ENCODE measurements at places on chromosomes 3 and 15. TPM values are rescaled to one million over a fixed set of nuclear protein-coding genes. Genes with fewer than 3 reads are reported as not detected.

DNA sequence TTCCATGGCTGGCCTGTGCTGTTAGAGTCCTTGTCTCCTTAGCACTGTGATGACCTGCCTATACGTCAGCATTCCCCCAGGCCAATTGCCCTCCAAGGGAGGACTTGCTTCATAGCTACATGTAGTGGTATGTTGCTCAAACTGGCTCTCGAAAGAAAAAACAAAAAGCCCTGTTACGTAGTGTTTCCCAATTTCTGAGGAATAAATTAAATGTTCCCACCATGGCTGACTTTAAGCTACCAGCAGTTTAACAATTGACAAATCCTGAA, 54.6 kb downstream of the WNT7A start:
- no peak for DNase-seq

DNA sequence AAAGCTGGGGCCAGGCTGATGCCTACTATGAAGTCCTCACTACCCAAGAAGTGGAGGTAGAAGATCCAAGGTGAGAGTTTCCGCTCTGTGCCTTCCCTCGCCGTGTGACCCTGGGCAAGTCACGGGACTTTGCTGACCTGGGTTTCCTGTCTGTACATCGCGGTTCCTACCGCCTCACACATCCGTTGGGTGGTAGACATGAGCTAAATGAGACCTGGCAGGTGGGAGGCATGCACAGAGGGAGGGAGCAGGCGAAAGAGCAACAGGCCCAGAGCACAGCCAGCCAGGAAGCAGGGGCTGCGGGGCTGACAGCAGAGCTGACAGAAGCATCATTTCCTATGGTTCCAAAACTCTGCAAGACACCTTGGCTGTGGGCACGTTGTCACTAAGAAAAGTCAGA, 157.3 kb upstream of the BHLHE40 start:
- DNase-seq, result no peak

ZDHHC23 gene
- total RNA-seq, result 0.74 TPM

DNA sequence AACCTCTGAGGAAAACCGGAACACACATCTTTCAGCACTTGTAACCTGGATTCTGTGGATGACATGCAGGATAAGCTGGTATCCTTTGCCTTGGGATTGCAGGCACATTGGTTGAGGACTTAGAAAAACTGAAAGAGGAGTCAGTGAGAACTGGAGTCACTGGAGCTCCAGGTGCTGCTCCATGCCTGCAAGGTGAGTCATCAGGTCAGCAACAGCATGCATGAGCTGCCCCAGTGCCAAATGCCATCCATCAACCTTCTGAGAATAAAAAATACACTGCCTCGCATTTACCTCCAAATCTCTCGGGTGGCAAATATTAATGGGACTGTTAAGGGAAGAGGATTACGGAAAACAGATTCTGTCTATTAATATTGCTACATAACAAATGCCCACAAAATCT, 729.1 kb downstream of the NTRK3 start:
- DNase-seq, result no peak

OSBPL10 gene
- total RNA-seq, result 1.1 TPM

ADCY5 gene
- 0.21 TPM for total RNA-seq

DNA sequence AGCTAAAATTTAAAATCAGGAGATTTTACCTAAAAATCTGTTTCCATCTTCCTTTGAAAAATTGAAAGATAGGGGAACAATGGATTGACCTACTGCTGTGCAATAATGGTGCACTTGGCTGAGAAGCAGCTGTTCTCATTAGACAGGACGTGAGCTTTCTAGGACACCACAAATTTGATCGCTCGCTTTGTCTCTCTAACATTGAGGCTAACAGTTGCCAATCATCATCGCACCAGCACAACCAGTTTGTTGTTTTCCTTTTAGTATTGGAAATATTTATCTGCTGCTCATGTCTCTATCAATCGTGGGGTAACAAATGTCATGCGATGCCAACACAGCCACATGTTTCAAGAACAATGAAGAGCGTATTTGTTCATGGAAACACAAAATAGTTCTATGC, 228.8 kb upstream of the P2RY1 start:
- DNase-seq, result no peak

- no peak for DNase-seq
Measured at GRCh38 chr3:97932387-97932801, 39.8 kb downstream of the RIOX2 start.

GRK7 gene
- total RNA-seq, result not detected

DNA sequence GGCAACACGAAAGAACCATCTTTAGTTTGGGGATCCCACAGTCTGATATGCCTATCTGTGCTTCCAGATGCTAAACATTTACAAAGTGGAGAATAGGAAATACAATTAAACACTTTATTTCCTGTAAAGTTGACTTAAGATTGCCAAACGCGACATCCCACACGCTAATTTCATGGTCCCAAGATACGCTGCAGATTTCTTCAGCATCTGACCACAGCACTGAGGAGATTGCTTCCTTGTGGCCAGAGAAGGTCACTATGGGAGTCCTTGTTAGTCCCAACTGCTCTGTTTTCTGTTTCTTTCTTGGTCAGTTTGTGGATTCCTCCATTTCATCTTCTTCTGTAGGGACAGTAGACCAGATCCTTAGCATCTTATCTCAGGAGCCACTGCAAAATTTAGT, 43.3 kb downstream of the ASB7 start:
- DNase-seq, result no peak

- DNase-seq, result no peak
Measured at GRCh38 chr3:9778143-9779074, 8.7 kb upstream of the CAMK1 start.

DNA sequence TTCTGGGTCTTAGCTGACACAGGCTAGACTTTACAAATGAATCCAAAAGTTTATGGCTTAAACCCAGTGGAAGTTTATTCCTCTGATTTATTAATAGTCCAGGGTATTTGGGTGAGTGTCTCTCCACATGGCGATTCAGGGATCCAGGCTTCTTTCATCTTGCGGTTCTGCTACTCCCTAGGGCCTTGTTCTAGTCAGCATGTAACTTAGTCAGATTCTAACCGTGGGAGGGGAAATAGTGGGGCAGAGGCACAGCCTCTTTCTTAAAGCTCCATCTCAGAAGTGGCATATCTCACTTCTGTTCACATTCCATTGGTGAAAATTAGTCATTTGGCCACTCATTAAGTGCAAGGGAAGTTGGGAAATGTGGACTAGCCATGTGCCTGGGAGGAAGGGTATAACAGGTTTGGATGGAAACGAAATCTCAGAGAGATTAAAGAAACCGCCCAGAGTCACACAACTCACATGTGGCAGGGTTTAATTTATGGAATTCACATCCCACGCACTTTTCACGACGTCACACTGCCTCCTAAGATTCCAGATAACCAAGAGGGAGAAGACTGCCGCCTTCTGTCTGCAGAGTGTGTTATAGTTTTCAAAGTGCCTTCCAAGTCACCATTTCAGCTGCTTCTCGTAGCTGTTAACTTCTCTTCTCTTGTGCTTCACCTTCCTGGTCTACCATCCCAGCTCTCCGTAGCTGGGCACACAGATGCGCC, 11.4 kb upstream of the RASGRF1 start:
- peak; percentile 58 for DNase-seq

DNA sequence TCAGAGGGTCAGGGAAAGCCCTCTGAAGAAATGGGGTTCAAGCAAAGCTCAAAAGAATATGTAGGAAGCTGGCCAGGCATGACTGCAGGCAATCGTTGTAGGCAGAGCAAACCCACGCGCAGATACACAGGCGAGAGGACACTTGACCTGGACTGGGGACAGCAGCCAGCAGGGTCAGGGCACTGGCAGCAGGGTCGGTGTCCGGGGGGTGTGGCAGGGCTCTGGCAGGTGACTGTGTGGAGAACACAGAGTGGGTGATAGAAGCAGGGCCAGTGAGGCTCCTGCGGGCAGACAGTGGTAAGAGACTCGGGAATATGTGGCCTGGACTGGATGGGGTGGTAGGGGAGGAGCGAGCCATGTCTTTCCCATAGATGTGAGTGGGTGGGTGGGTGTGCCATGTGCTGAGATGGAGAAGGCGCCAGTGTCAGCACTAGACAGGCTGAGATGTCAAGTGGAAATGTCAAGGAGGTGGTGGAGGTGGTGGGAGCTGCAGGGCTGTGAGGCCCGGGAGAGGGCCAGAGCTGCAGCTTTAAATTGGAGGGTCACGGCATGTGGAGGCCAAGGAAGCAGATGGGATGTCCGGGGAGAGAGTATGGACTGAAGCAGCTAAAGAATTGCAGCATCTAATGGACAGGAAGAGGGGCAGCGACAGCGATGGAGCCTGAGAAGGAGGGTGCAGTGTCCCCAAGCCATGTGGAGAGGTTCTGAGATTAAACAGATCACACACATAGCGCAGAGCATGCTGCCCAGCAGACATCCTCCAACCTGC, 13.4 kb downstream of the TMEM43 start:
- no peak for DNase-seq

DNA sequence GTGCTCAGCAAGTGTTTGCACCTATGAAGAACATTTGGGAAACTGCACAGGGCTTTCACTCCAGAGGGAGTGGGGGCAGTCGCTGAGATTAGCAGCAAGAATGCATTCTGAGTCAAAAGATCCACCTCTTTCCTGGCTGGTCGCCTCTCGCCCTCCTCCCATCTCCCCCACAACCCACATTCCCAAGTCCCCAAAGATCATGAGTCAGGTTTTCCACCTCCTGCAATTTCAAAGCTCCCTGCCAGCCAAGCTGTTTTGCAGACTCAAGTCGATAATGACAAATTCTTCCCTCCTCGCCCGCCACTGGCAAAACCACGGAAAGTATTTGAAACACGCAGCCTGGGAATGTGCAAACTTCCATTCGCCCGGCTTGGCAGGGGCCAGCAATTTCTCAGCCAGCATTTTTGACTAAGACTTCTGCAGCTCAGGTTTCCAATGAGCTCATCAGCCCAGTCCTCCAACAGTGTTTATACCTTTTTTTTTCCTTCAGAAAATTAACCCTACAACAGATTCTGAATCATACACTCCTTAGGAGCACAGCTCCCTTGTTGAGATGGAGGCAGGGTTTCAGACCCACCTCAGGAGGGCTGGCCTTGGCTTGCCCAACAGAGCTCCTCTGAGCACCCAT, 181.4 kb downstream of the SMAD6 start:
- DNase-seq, result peak; percentile 90

- DNase-seq, result no peak
Measured at GRCh38 chr3:22947851-22948250, 255.3 kb upstream of the UBE2E2 start.

DNA sequence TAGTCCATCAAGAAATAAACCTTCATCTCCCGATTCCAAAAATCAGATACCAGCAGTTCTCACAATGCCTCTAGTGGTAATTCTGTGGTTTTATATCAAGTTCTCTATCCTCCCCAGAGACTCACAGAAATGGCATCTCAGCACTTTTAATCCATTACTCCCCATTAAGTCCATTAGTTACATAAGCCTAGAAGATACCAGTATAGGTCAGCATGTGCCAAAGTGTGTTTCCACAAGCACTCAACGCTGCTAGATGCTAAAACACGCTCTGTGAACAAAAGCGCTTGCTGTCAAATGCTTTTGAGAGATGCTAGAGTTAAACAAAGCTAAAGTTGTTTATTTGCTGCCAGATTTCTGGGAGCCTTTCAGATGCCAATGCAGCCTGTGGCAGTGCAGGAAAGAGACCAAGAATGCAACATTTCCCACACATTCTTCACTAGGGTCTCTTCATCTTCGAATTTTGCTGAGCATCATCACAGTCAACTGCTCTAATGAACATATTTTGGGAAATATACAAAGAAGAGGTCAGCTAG, 918.8 kb upstream of the CFAP20DC start:
- peak; percentile 0 for DNase-seq

- no peak for DNase-seq
Measured at GRCh38 chr3:178960181-178960580, 111.4 kb downstream of the ZMAT3 start.

- peak; percentile 81 for DNase-seq
Measured at GRCh38 chr3:47961815-47962606, 54.2 kb downstream of the MAP4 start.

ILDR1 gene
- not detected for total RNA-seq

ITIH3 gene
- not detected for total RNA-seq

P2RY13 gene
- not detected for total RNA-seq

BCL2A1 gene
- not detected for total RNA-seq

GRCh38 chr3:138468451-138468850, 34.0 kb downstream of the ESYT3 start:
- DNase-seq, result no peak

DNA sequence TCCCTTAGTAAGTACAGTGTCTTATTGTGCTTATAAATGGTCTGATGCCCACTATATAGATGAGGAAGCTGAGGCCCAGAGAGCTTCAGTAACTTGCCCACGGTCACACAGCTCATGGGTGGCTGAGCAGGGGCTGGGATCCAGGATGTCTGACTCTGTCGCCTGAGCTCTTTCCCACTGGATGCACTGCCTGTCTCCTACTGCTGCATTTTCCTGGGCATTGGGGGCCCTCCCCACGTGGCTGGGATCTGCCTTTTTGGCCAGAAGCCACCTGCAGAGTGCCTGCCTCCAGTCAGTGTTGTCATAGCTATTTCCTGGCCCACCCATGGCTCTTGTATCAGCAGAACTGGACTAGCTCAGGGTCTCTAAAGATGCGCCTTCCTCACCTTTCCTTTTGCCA, 57.5 kb upstream of the TAMM41 start:
- no peak for DNase-seq

- DNase-seq, result peak; percentile 41
Measured at GRCh38 chr15:50883903-50884302, 24.6 kb upstream of the AP4E1 start.

ADGRG7 gene
- 2.7 TPM for total RNA-seq

GRCh38 chr3:37256447-37256846, 82.1 kb upstream of the LRRFIP2 start:
- peak; percentile 67 for DNase-seq

All from A673 (cell line).